ENCODE measurements at places on chromosomes 16 and 17. TPM values are rescaled to one million over a fixed set of nuclear protein-coding genes. Genes with fewer than 3 reads are reported as not detected.

DNA sequence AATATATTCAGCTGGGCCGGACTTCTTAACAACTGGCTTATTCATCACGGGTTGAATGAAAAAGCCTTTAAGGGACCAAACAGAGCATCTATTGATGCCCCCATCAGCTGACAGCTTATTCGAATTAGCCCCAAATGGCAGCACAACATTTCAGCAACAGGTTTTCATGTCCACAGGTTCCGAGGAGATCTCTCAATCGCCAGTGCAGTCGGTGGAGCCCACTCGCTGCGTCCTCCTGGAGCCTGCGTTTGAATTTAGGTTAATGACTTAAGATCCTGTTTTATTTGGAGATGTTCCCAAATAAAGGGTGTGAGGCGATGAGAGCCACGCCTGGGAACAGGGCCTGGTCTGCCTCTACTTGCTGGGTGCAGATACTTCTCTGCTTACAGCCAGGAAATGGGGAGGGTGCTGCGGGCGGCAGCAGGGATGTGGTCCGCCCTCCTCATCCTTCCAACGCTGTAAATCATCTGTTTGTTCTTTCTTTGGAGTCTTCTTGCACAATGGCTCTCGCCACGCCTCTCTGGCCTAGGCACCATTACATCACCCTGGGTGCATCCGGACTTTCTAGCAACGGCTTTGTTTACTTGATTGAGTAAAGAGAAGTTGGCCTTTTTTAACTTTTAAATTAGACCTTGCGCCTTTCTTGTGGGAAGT is 22.6 kb downstream of the NDE1 start:
- DNase-seq = peak; percentile 7

GRCh38 chr17:20086416-20087076 is 77.4 kb downstream of the SPECC1 start:
- no peak for DNase-seq

GRCh38 chr17:30210901-30211300 is 24.6 kb downstream of the SLC6A4 start:
- no peak for DNase-seq

- DNase-seq = no peak
These were observed 340.8 kb downstream of the XYLT1 start for GRCh38 chr16:17129971-17130370.

The ZNF768 gene
- total RNA-seq = 40.8 TPM

- no peak for DNase-seq
These were observed 3.3 kb downstream of the ZNF652 start for GRCh38 chr17:49358641-49359247.

DNA sequence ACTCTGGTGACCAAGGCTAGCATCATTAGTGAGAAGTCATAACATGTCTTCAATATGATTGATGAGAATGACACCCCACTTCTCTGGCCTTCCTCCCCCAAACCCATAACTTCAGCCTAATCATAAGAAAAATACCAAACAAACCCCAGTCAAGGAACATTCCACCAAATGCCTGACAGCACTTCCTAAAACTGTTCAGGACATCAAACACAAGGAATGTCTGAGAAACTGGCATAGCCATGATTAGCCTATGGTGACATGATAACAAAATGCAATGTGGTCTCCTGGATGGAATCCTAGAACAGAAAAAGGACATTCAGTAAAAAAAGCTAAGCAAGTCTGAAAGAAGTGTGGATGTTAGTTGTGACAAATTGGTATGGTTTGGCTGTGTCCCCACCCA is 24.7 kb upstream of the TBX4 start:
- no peak for DNase-seq

The ACBD4 gene
- 23.2 TPM for total RNA-seq

DNA sequence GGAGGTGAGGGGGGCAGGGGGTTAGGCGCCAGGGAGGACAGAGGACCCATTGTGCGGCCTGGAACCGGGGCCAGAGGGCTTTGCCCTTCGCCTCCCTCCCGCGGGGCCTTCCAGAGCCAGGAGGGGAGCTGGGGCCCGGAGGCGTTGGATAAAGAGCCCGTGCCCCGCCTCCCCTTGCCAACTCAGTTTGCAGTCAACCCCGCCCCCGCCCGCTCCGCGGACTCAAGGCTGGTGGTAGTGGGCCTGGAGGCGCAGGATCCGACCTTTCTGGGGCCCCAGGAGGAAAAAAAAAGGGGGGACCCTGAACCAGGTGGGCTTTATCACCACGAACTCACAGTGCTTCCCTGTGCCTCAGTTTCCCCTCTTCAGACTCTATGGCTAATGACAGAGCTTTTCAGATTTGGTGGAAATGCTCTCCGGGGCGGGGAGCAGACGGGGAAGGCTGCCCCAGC is 2.0 kb upstream of the SPHK1 start:
- DNase-seq = no peak

The RUNDC3A gene
- 0.86 TPM for total RNA-seq

Measured in Calu3 (cell line).